Mucosa of descending colon (tissue), 3 donors: ENCODE measurements at places on chromosomes 2 and 18. TPM values are rescaled to one million over a fixed set of nuclear protein-coding genes. Genes with fewer than 3 reads are reported as not detected.

Gene LIMS2
- total RNA-seq, result 12.5 TPM

DNA sequence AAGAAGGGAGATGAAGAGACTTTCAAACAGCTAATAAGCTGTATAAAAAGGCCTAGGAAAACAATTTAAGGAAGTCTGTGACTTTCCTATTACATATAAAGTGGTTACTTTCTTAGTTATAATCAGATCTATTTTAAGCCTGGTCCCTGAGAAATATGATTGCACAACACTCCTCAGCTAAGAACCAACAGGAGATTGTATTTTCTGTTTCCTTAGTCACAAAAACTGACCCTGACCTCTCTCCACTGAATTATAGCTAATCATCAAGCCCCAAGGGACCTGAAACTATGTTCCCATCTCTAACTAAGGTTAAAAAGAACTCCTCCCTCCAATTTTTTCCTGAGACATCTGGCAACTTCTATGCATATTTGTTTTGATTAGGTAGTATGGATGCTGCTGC lies 106.9 kb downstream of the ROCK1 start:
- DNase-seq, result no peak

Gene SPATA3
- not detected for total RNA-seq

- no peak for DNase-seq
Observed at GRCh38 chr18:72672364-72673184, 128.4 kb upstream of the CBLN2 start.

Gene CNOT9
- 31.0 TPM for total RNA-seq
